ENCODE measurements at places on chromosomes 2 and 18. TPM values are rescaled to one million over a fixed set of nuclear protein-coding genes. Genes with fewer than 3 reads are reported as not detected.

Gene CRACDL
- total RNA-seq, result 9.7 TPM

Gene CXCR1
- not detected for total RNA-seq

Gene MERTK
- 33.6 TPM for total RNA-seq

Gene SCTR
- not detected for total RNA-seq

Gene UPP2
- total RNA-seq, result not detected

Gene NT5C1B
- not detected for total RNA-seq

Gene EPG5
- 11.5 TPM for total RNA-seq

Gene MAP3K19
- total RNA-seq, result not detected

Gene STARD6
- total RNA-seq, result 0.33 TPM
